ENCODE measurements at places on chromosomes 4 and X. TPM values are rescaled to one million over a fixed set of nuclear protein-coding genes. Genes with fewer than 3 reads are reported as not detected.

DNA sequence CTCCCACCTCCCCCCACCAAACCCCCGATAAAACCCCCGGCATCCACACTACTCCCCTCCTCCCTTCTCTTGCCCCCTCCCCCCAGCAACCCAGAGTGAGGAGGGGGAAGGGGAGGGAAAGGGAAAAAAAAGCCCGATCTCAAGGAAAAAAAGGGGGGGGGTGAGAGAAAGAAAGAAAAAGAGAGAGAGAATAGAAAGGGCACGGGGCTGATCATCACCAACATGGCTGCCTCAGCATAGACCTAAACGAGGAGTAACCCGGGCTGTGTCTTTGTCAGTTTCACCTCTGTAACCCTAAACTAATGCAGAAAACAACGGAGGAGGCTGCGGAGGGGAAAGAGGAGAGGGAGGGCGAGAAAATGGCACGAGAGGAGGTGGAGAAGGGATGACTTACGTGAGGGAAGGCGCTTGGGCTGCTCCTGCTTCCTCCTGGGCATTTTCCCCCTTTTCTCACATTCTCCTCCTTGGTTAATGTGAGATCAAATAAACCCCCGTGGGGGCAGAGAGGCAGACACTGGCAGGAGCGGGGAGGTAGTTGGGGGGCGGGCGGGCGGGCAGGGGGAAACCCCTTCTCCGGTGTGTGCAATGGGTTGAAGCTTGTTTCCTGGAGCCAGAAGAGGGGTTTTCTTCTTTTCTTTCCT is 532 bp downstream of the ZNF827 start:
- no peak for DNase-seq

TCEAL2 gene
- 1.9 TPM for total RNA-seq

NAP1L5 gene
- 3.0 TPM for total RNA-seq

HHIP gene
- total RNA-seq = 172 TPM

- DNase-seq = no peak
These were observed 68.3 kb upstream of the SHISA3 start for GRCh38 chr4:42328978-42329377.

DNA sequence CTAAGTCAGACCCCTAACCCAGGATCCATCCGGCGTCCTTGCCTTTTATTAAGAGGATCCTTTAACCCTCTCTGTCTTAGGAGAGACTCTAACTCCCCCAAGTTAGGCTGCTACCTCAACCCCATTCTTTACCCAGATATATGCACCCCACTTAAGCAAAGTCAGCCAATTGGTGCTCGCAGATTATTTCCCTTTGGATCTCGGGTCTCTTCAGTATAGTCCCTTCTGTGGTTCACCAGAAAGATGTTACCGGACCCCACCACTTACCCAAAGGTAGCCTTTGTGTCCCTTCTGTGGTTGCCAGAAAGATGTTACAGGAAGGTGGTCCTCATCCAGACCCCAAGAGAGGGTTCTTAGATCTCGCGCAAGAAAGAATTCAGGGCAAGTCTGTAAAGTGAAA is 212.9 kb upstream of the GRID2 start:
- DNase-seq = no peak
